ENCODE measurements at places on chromosomes 3 and 15.
A peak's percentile ranks its signal among the peaks of the same experiment; 100 is the strongest.

GRCh38 chr15:45919806-45920205 is 285.0 kb downstream of the SQOR start:
- no peak overlapping the region for H3K4me3 ChIP-seq
- H3K27me3 ChIP-seq = no peaks in the 10 kb centered on the region

DNA sequence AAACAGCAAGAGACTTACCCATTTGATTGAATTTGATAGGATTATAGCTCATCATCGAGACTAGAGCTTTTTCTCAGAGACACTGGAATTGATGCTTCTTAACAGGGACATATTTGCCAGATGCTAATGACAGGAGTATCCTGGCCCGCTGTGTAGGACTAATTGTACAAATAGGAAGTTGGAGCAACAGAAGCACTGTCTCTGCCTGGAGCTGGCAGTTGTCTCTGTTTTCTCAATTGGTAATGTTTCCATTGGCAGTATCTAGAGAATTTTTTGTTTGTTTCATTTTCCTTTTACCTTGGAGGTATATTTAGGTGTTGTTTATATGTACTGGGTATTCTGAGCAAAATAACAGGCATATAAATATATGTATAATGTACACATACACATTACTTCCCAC is 8.9 kb upstream of the PCOLCE2 start:
- no peak for DNase-seq
- no peak overlapping the region for H3K4me3 ChIP-seq
- no peak overlapping the region for H3K27ac ChIP-seq
- no peaks in the 10 kb centered on the region for H3K27me3 ChIP-seq
- H3K36me3 ChIP-seq = no peaks in the 10 kb centered on the region

DNA sequence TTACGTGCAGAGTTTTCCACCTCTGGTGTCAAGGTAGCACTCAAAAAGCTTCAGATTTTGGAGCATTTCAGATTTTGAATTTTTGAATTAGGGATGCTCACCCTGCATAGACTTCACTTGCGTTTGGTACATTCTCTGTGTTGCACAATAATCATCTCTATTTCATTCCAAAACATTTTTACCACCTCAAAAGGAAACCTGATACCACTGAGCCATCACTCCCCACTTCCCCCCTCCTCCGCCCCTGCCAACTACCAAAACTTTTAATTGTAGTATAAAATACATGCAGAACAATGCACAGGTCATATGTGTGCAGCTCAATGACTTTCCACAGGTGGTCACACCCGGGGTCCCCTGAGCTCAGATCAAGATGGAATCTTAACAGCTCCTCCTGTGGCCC is 208.8 kb downstream of the SV2B start:
- DNase-seq = no peak
- no peaks in the 10 kb centered on the region for H3K36me3 ChIP-seq
- H3K4me1 ChIP-seq = no peaks in the 10 kb centered on the region
- no peak overlapping the region for H3K4me3 ChIP-seq
- no peak overlapping the region for H3K27ac ChIP-seq
- H3K27me3 ChIP-seq = no peaks in the 10 kb centered on the region

DNA sequence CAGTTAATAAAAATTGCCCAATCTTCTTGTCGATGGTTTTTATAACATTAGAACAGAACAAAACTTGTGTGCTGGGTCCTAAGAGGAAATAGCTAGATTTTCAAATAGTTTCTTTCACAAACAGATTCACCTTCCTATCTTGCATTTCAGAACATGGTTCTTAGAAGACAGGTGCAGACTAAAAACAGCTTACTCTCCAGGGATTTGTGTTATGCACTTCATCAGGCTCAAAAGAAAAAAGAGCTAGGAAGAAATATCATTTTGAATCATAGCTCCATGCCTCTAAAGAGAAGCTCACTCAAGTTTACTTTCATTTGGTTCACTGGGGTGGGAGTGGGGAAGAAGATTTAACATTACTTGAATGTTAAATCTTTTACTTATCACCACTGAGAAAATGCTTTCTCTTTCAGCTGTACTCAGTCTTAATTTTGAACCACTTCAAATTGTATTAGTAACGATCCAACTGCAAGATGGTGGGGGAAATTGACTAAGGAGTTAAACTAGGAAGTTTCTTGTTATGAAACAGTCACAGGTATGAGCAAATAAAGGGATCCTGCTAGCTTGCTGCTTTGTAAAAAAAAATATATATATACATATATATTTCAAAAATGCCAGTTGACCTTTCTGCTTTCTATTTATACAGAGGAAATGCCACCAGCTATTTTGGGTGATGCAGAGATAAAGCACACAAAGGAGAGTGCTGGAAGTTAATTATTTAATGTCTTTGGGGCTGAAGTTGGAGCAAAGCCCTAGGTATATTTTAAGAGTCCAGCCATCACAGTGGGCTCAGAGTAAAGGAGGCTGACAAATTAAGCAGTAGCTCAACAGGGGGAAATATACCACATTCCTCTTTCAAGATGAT is 28.3 kb upstream of the NUDT16 start:
- H3K27ac ChIP-seq = no peak overlapping the region
- H3K4me3 ChIP-seq = no peak overlapping the region
- DNase-seq = no peak

DNA sequence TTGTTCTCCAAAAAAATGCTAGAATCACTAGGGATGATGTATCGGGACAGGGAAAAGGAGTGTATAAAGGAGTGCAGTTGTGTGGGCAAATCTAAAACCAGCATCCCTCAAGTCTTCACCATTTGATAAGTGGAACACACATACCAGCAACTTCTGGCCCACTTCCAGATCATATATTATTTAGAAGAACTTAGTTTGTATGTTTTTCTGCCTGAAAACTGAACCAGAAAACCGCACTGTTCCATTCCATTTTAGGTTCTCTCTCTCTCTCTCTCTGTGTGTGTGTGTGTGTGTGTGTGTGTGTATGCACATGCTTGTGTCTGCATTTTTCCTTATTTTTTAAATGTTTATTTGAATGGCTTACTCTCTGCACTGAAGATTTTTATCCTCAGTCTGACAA is 93.5 kb downstream of the SERPINI1 start:
- H3K4me3 ChIP-seq = no peak overlapping the region
- no peaks in the 10 kb centered on the region for H3K4me1 ChIP-seq
- no peak for DNase-seq
- H3K27ac ChIP-seq = no peak overlapping the region
- H3K27me3 ChIP-seq = no peaks in the 10 kb centered on the region
- no peaks in the 10 kb centered on the region for H3K36me3 ChIP-seq

- peak overlapping the region; percentile 41 for H3K4me3 ChIP-seq
- no peaks in the 10 kb centered on the region for H3K36me3 ChIP-seq
- no peak for DNase-seq
- H3K27me3 ChIP-seq = no peaks in the 10 kb centered on the region
- peak overlapping the region; percentile 46 for H3K27ac ChIP-seq
- H3K4me1 ChIP-seq = peaks cover 16% of the 10 kb centered on the region
These were observed 298 bp downstream of the BCL2L10 start for GRCh38 chr15:52112203-52112750.

GRCh38 chr3:153756816-153757215 is 364.4 kb upstream of the ARHGEF26 start:
- DNase-seq = no peak
- H3K36me3 ChIP-seq = no peaks in the 10 kb centered on the region

GRCh38 chr3:74787011-74787410 is 172.6 kb upstream of the CNTN3 start:
- DNase-seq = no peak
- no peak overlapping the region for H3K27ac ChIP-seq
- no peaks in the 10 kb centered on the region for H3K27me3 ChIP-seq
- no peak overlapping the region for H3K4me3 ChIP-seq
- no peaks in the 10 kb centered on the region for H3K4me1 ChIP-seq

DNA sequence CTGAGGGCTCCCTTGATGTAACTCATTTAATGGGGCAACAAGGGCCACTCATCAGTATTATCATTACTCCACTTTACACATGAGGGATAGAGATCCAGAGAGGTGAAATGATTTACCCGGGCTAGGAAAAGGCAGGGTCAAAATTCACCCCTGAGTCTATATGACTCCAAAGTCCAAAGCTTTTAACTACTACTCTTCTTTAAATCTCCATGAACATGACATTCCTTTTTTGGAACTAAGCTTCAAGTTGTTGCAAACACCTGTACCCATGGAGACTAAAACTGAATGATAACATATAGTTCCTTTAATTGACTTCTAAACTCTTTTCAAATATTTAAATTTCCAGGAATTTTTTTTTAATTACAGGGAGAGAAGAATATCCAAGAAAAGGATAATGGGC is 292.9 kb upstream of the GADL1 start:
- no peak for DNase-seq
- no peaks in the 10 kb centered on the region for H3K36me3 ChIP-seq
- no peak overlapping the region for H3K4me3 ChIP-seq
- H3K27me3 ChIP-seq = no peaks in the 10 kb centered on the region

- no peaks in the 10 kb centered on the region for H3K27me3 ChIP-seq
- DNase-seq = no peak
These were observed 36.7 kb upstream of the SLC6A1 start for GRCh38 chr3:10955711-10956453.

DNA sequence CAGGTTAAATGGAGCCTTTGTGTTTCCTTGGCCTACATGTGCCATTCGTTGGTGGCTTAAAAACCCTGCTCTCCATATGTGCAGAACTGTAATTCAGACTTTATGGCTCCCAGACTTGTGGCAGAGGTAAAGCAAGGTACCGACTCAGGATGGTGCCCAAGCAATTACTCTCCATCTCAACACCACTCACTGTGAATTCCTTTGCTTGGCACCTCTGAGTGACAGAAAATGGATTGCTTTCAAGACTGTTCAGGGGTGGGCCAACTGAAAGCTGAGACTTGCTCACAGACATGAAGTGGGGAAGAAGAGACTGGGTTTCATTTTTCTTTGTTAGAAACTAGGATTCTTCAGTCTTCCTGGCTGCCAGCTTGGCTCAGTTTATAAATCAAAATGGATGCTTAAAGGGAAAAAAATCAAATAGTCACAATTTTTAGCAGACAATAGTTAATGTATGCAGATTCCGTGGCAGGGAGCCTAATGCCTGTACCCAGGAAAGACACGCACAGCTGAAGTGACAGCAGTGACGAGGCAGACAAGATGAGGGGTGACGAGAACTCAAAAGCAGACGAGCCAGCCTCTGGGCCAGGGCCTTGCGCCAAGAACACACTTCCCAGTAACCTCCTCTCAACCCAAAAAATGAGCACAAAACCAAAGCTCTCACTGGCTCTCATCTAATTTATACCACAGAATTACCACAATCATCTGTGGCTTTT is 207.9 kb upstream of the SLC2A2 start:
- DNase-seq = no peak
- H3K27me3 ChIP-seq = no peaks in the 10 kb centered on the region
- no peak overlapping the region for H3K4me3 ChIP-seq
- H3K4me1 ChIP-seq = peaks cover 4% of the 10 kb centered on the region

DNA sequence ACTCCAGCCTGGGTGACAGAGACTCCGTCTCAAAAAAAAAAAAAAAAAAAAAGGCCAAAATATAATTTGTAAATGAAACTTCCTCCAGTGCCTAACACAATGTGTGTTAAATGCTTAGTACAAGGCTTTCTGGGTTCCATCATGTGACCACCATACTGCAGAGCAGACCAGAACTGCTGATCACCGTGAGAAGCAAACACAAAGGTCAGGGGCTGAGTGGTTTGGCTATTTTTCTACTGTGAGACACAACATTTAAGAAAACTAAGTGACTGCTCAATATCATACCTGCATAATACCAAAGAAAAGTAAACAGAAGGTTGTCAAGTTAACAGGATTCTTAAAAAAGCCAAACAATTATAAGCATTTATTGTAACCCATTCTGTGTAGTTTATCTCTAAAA is 13.2 kb downstream of the ABCC5 start:
- peaks cover 27% of the 10 kb centered on the region for H3K4me1 ChIP-seq
- H3K27me3 ChIP-seq = no peaks in the 10 kb centered on the region
- H3K36me3 ChIP-seq = peaks cover 3% of the 10 kb centered on the region
- DNase-seq = no peak
- no peak overlapping the region for H3K27ac ChIP-seq

- no peaks in the 10 kb centered on the region for H3K4me1 ChIP-seq
- no peak overlapping the region for H3K27ac ChIP-seq
- no peaks in the 10 kb centered on the region for H3K36me3 ChIP-seq
- no peak overlapping the region for H3K4me3 ChIP-seq
- no peak for DNase-seq
- H3K27me3 ChIP-seq = no peaks in the 10 kb centered on the region
These were observed 95.5 kb downstream of the CHST2 start for GRCh38 chr3:143215059-143215458.

DNA sequence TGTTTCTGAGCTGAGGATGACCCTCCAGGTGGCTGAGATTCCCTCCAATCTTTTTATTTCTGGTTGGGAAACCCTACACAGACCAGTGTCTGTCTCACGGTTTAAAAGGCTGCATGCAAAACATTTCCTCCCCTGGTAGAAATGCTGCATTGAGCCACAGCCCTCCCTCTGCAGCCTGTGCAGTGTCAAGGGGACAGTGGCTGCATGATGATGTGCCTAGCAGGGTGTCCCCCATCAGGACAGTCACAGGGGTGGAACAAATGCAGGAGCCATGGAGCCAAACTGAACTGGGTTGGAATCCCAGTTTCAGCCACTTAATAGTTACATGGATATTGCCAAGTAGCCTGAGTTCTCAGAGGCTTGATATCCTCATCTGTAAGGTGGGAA is 147.9 kb upstream of the CTDSPL start:
- no peaks in the 10 kb centered on the region for H3K36me3 ChIP-seq
- no peaks in the 10 kb centered on the region for H3K27me3 ChIP-seq
- H3K4me3 ChIP-seq = no peak overlapping the region
- DNase-seq = no peak
- peak overlapping the region; percentile 58 for H3K27ac ChIP-seq

DNA sequence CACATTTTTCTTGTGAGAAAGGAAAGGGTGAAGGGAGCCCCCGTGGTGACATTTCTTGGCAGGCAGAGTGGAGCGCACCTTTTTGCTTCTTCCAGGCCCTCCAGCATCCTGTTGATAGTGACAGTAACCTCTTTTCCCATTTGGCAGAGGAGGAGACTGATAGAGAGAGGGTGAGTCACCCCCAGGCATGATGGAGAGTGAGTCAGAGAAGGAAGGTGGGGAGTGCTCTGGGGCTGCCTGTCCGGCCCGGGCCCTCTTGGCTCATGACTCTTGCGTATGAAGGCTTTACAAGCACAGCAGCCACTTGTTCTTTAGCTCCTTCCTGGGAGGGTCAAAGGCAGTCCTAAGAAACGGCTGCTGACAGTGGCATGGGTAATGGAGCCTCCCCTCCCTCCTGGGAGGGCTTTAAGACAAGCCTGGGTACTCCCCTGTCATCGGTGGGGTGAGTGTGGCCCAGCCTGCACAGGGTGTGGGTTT is 16.0 kb downstream of the ANKRD63 start:
- H3K4me1 ChIP-seq = peaks cover 44% of the 10 kb centered on the region
- peak; percentile 97 for DNase-seq
- H3K4me3 ChIP-seq = no peak overlapping the region
- no peaks in the 10 kb centered on the region for H3K36me3 ChIP-seq

GRCh38 chr15:72972362-72972761 is 79.9 kb upstream of the NEO1 start:
- H3K4me1 ChIP-seq = peaks cover 11% of the 10 kb centered on the region
- DNase-seq = no peak
- no peak overlapping the region for H3K4me3 ChIP-seq
- H3K27ac ChIP-seq = peak overlapping the region; percentile 69
- H3K36me3 ChIP-seq = no peaks in the 10 kb centered on the region
- no peaks in the 10 kb centered on the region for H3K27me3 ChIP-seq

Data from vagina (tissue), 2 donors.